SK-N-SH treated with all-trans-retinoic acid at 6 μM for 48 hours (cell line): ENCODE measurements at places on chromosomes 11 and 22.

DNA sequence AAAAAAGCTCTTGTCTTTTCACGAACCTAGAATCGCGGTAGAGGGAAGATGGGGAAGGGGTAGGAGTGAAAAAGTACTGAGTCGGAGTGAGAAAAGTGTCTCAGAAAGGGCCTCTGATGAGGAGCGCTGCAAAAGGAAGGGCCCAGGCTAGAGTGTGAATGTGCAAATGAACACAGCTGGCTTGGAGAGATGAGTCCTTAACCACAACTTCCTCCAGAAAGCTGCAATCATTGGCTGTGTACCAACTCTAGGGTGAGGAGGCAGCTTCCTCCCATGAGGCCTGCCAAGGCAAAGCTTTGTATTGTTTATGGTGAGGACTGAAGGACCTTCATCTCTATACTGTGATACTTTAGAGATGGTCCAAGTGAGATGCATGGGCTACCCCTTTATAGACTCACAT is 566.9 kb upstream of the ANO5 start:
- ATAC-seq: no peak

- no peak for ATAC-seq
Observed at GRCh38 chr22:27797520-27798391, 3.8 kb downstream of the MN1 start.

DNA sequence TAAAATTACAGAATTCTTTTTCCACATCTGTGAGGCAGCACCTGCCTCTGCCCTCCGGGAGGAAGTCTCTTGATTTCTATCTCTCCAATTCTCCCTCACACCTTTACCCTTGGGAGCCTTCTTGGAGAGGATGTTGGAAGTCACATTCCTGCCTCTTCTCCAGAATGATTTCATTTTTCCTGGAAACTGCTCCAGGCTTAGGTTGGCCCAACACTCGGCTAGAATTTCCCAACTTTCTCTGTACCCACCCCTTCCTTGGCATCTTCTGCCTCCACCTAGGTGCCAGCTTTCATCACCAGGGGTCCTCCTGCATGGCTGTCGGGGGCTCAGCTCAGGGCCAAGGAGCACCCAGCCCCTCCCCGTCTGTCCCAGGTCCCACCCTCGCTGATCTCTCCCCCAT is 43.2 kb downstream of the SLCO2B1 start:
- no peak for ATAC-seq

GRCh38 chr11:46896719-46897406 is 21.5 kb downstream of the LRP4 start:
- peak; percentile 75 for ATAC-seq

DNA sequence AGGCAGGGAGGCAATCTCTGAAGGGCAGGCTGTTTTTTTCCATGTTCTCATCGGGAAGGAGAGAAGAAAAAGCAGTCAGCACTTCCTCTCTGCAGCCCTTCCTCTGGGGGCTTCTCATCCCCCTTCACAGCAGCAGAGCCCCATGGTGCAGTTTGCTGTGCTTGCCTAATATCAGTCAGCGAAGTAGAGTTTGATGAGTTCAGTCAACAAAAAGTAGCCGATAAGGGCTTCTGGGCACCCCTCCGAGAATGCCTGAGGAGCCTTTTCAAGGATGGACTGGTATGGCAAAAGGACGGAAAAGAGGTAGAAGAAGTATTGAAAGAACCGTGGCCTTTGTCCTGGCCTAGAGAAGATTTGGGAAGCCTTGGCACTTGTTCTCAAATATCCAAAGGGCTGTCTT is 55.6 kb downstream of the NAV2 start:
- no peak for ATAC-seq

- ATAC-seq: no peak
Observed at GRCh38 chr11:58575377-58576020, at the start of gene LPXN. Gene LPXN, minus strand, starts transcription at chr11:58575856. Its CDS starts 84 bp downstream, at chr11:58575772.

GRCh38 chr11:23789938-23790371 is 706.9 kb upstream of the LUZP2 start:
- peak; percentile 94 for ATAC-seq

DNA sequence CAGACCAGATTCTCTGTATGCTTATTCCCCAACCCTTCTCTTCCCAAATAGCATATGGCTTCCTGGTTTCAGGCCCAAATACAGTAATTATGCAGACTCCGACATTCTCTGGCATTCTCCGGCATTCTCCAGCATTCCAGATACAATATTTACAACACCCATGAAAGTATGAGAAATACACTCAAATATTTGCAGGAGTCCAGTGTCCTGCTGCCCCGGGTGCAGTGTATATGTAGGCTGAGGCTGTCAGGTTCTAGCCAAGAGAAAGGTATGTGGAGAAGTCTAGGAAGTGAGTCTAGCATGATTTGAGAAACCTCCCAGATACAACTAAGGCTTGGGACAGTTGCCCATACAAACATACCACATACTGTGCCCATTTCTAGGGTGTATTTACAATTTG is 160.7 kb downstream of the SOX6 start:
- peak; percentile 27; the same call in 1 of the 3 replicates for ATAC-seq

GRCh38 chr11:117817368-117818040 is 7.0 kb downstream of the FXYD2 start:
- peak; percentile 85 for ATAC-seq

DNA sequence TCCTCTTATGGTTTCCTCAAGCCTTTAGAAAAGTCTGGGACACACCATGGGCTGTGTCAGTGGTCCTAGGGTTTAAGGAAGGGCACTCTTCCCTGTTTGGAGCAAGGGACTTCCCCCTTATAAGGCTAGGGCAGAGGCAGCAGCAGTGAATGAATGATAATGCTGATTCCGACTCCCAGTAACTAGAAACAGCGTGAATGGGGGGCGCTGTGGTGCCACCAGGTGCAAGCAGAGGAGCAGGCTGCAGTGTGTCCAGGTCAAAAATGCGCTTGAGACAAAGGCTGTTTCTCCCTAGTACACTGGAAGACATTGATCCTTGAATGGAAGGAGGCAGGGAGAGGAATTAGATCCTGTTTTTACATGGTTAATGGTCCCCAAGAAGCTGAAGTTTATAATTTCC is 11.6 kb upstream of the RIC3 start:
- no peak for ATAC-seq

- ATAC-seq: peak; percentile 78
Observed at GRCh38 chr11:68839054-68839865, 2.5 kb downstream of the CPT1A start.

DNA sequence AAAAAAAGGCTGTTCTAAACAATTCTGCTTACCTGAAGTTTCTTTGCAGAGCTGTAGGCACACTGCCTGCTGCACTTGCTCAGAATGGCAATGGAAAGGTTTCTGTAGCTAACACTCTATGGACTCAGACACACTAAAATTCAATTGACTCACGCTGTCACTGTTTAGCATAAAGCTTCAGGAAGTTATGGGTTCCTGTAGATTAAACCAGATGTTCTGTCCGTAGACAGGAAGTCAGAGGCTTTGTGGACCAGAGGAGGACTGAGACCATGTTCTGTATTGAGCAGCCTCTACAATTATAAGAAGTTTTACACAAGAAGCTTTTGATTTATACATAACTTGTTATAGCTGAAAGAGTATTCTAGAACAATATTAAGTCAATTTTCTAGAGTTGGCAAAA is 70.4 kb downstream of the GLYATL1 start:
- no peak for ATAC-seq

- no peak for ATAC-seq
Observed at GRCh38 chr22:20574920-20575353, 67.5 kb downstream of the MED15 start.

DNA sequence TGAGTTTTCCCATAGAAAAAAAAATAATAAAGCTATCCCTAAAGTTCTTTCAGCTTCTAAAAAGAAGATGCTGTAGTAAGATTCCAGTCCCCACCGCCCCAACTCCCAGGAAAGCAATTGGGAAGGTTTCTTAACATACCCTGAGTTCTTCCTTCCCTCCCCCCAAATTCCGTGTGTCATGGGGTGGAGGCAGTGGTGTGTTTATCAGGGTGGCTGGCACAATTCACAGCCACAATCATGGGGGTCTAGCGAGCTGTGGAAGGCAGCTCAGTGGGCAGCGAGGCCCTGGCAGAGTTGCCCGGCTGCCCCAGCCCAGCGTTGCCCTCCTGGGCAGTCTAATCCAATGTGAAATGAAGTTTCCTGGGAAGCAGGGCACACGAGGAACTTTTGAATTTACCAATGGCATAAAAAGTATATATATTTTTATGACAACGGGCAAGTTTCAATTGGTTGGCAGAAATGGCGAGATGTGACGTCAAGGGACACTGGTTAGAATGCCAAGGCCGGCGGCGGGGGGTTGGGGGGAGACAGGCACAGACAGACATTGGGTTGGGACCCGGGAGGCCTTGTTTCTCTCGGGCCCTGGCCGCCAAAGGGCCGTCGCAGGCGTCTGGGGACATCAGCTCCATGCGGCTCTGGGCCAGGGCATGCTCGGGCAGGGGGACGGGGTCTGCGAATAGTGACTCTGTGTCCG is 80.7 kb upstream of the PPARA start:
- ATAC-seq: peak; percentile 52

- no peak for ATAC-seq
Observed at GRCh38 chr11:120147094-120147949, 9.4 kb upstream of the TRIM29 start.

DNA sequence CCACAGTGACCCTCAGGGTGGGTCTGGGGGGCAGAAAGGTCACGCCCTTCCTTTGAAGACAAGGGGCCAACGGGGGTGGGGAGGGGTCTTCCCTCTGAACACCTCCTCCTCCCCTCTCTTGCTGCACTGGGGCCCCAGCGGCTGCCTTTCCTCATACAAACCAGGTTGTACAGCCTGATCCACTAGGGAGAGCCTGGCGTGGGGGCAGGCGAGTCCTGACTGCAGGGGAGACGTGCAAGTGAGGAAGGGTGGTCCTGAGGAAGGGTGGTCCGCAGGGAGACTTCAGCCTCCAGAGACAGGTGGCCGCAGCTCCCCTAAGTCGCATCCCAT is 43.6 kb upstream of the LINC01488 start:
- no peak for ATAC-seq

GRCh38 chr11:123190518-123190917 is 4.5 kb downstream of the CLMP start:
- ATAC-seq: no peak

- ATAC-seq: no peak
Observed at GRCh38 chr11:93773045-93773477, 11.0 kb upstream of the MED17 start.

DNA sequence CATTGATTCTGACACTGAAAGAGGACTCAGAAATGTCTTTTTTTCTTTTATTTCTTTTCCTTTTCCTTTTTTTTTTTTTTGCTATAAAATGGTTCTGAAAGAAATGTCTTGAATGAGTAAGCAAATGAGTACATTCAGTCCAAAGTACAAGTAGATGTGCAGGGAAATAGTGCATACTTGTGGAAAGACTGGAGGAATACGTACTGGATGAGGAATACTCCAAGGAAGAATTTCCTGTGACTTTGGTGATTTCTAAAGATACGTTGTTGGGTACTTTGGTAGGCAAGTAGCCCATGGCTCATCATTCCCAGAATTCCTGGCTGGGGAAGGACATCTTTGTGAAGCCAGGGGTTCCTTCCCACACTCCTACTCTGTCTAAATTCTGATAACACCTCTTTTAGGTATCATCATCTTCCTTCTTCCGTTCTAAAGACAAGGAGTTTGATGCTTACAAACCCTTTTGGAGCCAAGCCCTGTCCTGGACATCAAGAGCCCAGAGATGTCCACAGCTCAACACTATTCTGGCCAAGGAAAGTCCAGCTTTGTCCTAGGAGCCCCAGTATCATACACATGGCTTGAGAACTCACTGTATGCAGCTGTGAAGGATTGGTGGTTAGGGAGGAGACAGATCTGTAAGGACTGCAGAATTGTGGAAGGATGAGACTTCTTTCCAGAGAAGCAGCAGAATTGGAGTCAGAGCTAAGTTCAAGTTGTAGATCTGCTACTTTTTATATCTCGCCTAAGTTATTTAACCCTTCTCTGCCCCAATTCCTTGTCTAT is 4.8 kb upstream of the NUP98 start:
- no peak for ATAC-seq

DNA sequence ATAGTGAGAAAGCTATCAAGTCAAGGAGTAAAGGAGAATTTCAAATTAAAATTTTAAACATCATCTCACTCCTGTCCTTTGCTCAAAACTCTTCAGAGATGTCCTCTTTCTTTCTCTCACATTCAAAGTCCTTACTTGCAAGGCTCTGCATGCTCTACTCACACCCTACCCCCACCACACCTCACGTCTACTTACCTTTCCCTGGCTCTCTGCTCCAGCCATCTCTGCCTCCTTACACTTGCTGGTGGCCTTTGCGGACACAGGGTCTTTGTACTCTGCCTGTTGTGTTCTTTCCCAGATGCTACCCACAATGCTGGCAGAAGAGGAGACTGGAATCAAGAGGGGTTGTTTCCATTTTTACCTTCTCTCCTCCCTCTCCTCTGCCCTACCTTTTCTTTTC is 405.2 kb downstream of the INSC start:
- no peak for ATAC-seq
